ENCODE measurements at places on chromosomes 3 and 15.

- no peaks in the 10 kb centered on the region for H3K27me3 ChIP-seq
- H3K4me3 ChIP-seq, result no peak overlapping the region
- DNase-seq, result no peak
- H3K4me1 ChIP-seq, result no peaks in the 10 kb centered on the region
Observed at GRCh38 chr3:95312650-95313049, 1249.8 kb downstream of the NSUN3 start.

- no peak overlapping the region for H3K4me3 ChIP-seq
- H3K27me3 ChIP-seq, result peaks cover 42% of the 10 kb centered on the region
- no peak for DNase-seq
- H3K27ac ChIP-seq, result no peak overlapping the region
- no peaks in the 10 kb centered on the region for H3K36me3 ChIP-seq
- H3K4me1 ChIP-seq, result no peaks in the 10 kb centered on the region
Observed at GRCh38 chr3:193803288-193803687, 210.3 kb downstream of the OPA1 start.

GRCh38 chr3:153138276-153139210, 23.5 kb upstream of the RAP2B start:
- peak overlapping the region; percentile 72 for H3K27ac ChIP-seq
- H3K27me3 ChIP-seq, result no peaks in the 10 kb centered on the region
- peak overlapping the region; percentile 37 for H3K4me3 ChIP-seq
- DNase-seq, result peak; percentile 95
- H3K4me1 ChIP-seq, result peaks cover 25% of the 10 kb centered on the region

DNA sequence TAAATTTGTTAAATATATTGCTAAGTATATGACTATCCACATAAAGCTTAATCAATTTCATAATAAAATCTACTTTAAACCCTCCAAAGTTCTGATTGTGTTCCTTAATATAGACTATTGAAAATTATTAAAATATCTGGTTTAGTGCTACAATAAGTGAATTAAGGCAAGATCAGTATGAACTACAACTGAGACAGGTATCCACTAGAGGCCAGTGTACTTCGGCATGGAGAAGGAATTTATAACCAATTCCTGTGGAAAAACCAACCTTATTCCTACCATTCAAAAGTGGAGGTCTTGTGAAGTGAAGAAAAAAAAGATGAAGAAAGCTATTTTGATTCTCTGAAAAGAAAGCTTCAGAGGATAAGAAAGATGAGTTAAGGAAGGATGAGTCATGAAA, 237.7 kb downstream of the SUCLG2 start:
- peaks cover 20% of the 10 kb centered on the region for H3K4me1 ChIP-seq
- H3K4me3 ChIP-seq, result no peak overlapping the region
- H3K27me3 ChIP-seq, result no peaks in the 10 kb centered on the region
- peak; percentile 28 for DNase-seq
- no peak overlapping the region for H3K27ac ChIP-seq

GRCh38 chr3:10706156-10706739, 109.8 kb upstream of the SLC6A11 start:
- H3K27me3 ChIP-seq, result peaks cover 17% of the 10 kb centered on the region
- no peaks in the 10 kb centered on the region for H3K36me3 ChIP-seq
- no peak overlapping the region for H3K27ac ChIP-seq
- no peak for DNase-seq
- no peaks in the 10 kb centered on the region for H3K4me1 ChIP-seq

DNA sequence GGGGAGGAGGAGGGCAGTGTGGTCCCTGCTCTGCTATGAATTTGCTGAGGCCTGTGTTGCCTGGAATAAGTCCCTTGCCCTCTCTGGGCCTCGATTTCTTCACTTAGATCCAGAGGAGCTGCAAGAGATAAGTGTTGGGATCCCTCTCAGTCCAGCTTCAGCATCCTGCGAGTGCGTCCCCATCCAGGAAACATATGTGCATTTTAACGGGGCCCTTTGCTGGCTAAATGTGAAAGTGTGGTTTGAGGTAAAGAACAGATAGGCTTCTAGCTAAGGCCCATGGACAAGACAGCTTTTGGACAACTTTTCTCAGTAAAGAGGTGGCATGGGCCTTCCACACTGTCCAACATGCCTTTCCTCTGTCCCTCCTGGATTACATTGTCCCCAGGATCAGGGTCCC, 26.5 kb downstream of the RPLP1 start:
- no peak for DNase-seq
- H3K4me3 ChIP-seq, result no peak overlapping the region
- peaks cover 6% of the 10 kb centered on the region for H3K4me1 ChIP-seq

DNA sequence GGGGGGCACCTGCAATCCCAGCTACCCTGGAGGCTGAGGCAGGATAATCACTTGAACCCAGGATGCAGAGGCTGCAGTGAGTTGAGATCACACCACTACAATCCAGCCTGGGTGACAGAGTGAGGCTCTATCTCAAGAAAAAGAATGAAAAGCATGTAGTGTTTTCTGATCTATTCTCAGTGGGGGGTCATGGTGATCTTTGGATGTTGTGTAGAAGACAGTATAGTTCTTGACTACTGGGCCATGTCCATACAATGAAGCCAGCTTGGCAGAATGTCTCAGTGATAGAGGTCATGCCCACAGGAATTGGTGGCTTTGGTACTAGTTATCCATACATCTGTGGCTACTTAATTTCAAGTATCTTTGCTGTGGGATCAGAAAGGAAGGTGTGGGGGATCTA, 26.8 kb upstream of the NANOGP8 start:
- no peaks in the 10 kb centered on the region for H3K4me1 ChIP-seq
- H3K4me3 ChIP-seq, result no peak overlapping the region
- H3K36me3 ChIP-seq, result no peaks in the 10 kb centered on the region
- H3K27me3 ChIP-seq, result no peaks in the 10 kb centered on the region

- no peak overlapping the region for H3K27ac ChIP-seq
- no peak for DNase-seq
- no peak overlapping the region for H3K4me3 ChIP-seq
Observed at GRCh38 chr3:111051354-111051753, 20.3 kb upstream of the NECTIN3 start.

DNA sequence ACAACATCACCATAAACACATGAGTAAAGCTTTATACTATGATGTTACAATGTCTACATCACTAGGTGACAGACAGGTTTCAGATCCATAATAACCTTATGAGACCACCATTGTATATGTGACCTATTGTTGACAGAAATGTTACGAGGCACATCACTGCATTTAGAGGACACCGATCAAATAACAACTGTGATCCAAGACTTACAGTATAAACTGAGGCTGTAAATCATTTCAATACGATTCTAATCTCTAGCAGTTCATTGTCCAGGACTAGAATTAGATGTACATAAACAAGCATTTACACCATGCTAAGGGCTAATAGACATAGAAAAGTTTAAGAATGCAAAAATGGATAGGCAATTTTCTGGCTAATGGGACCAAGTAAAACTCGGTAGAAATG, 491.9 kb upstream of the ROBO1 start:
- no peak overlapping the region for H3K27ac ChIP-seq
- no peaks in the 10 kb centered on the region for H3K4me1 ChIP-seq
- H3K4me3 ChIP-seq, result no peak overlapping the region
- no peaks in the 10 kb centered on the region for H3K27me3 ChIP-seq

GRCh38 chr3:125087768-125088391, 32.1 kb upstream of the HEG1 start:
- H3K4me1 ChIP-seq, result peaks cover 12% of the 10 kb centered on the region
- H3K27me3 ChIP-seq, result no peaks in the 10 kb centered on the region

GRCh38 chr3:55942868-55943267, 455.8 kb upstream of the WNT5A start:
- no peaks in the 10 kb centered on the region for H3K27me3 ChIP-seq
- H3K4me1 ChIP-seq, result no peaks in the 10 kb centered on the region
- H3K36me3 ChIP-seq, result no peaks in the 10 kb centered on the region
- H3K4me3 ChIP-seq, result no peak overlapping the region
- DNase-seq, result no peak
- H3K27ac ChIP-seq, result no peak overlapping the region
